CD4-positive, alpha-beta memory T cell (primary cell): ENCODE measurements at places on chromosomes 4 and X. TPM values are rescaled to one million over a fixed set of nuclear protein-coding genes. Genes with fewer than 3 reads are reported as not detected.

Gene RS1
- total RNA-seq, result not detected

Gene CD38
- 1.00 TPM for total RNA-seq

Gene MMRN1
- total RNA-seq, result 0.52 TPM

Gene GPRASP2
- 2.2 TPM for total RNA-seq

DNA sequence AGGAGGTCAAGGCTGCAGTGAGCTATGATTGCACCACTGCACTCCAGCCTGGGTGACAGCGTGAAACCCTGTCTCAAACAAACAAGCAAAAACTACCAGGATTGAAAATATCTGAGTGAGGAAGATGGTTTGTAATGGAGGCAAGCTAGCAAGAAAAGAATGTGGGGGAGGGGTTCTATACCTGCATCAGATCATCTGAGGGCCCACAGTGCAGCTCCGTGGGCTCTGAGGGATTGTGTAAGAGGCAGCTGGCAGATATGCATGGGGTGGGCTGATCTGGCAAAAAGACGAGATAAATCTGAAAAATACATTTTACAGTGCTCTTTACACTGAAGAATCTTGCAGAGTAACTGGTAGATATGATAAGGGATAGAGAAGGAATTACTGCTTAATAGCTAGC is 28.9 kb upstream of the CHRNA9 start:
- peaks cover 90% of the 10 kb centered on the region for H3K4me1 ChIP-seq
- H3K4me3 ChIP-seq, result peak overlapping the region; percentile 12
- no peak for DNase-seq
- no peaks in the 10 kb centered on the region for H3K36me3 ChIP-seq

DNA sequence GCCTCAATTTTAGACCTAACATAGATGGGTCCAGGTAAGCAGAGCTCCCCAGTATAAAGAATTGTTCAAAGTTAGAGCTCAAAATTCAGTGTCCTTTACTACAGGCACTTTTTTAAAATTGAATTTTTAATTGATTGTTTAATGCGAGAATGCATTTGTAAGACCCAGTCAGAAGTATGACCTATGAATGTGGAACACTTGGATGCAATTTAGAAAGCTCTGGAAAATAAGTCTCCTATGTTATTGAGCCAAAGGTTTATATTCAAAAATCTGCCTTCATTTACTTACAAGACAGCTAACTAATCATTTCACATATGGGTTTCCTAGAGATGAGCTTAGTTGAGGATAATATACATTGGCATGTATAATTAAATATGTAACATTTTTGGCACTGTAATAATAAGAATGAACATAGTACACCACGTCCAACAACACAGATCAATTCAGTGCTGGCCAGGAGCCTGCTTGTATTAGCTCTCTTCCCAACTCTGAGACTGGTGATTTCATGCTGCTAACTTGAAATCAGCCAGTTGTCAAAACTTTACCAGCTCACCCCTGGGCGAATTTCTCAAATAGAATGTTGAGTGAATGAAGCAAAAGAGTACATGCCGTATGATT is 197.2 kb upstream of the NPY2R start:
- H3K4me3 ChIP-seq, result no peak overlapping the region
- H3K4me1 ChIP-seq, result no peaks in the 10 kb centered on the region
- no peak for DNase-seq
- H3K36me3 ChIP-seq, result no peaks in the 10 kb centered on the region

GRCh38 chr4:18869166-18869565 is 847.6 kb upstream of the LCORL start:
- no peak overlapping the region for H3K27ac ChIP-seq
- H3K4me1 ChIP-seq, result no peaks in the 10 kb centered on the region
- no peaks in the 10 kb centered on the region for H3K36me3 ChIP-seq
- H3K4me3 ChIP-seq, result no peak overlapping the region
- DNase-seq, result no peak

DNA sequence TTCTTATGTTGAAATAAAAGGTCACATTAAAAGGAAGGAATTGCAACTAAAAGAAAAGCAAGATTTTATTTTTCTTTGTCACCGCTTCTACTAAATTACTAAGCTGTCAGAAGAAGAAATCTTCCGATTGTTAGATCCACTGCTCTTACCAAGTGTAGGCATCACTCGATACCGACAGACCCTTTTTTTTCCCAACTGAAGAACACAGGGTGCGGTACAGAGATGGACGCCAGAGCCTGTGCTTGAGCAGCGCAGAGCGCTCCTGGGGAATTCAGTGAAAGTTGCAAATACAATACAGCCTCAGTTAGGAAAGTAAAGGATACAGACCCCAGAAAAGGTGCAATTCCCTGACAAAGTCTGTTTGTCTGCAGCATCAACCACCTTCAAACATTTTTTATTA is 94.9 kb upstream of the WDR17 start:
- no peaks in the 10 kb centered on the region for H3K36me3 ChIP-seq
- H3K4me3 ChIP-seq, result no peak overlapping the region
- H3K27me3 ChIP-seq, result no peaks in the 10 kb centered on the region
- H3K27ac ChIP-seq, result no peak overlapping the region
- DNase-seq, result no peak

- H3K4me1 ChIP-seq, result no peaks in the 10 kb centered on the region
- no peak overlapping the region for H3K4me3 ChIP-seq
- no peak for DNase-seq
Observed at GRCh38 chrX:26653050-26653449, 437.1 kb downstream of the MAGEB5 start.

GRCh38 chr4:22991576-22991975 is 298.8 kb downstream of the GBA3 start:
- no peak for DNase-seq
- H3K4me3 ChIP-seq, result no peak overlapping the region
- H3K4me1 ChIP-seq, result no peaks in the 10 kb centered on the region
- no peaks in the 10 kb centered on the region for H3K36me3 ChIP-seq
- no peaks in the 10 kb centered on the region for H3K27me3 ChIP-seq
